ENCODE measurements at places on chromosomes 16 and 17.
A peak's percentile ranks its signal among the peaks of the same experiment; 100 is the strongest.

GRCh38 chr16:19118938-19119431, 5.2 kb downstream of the ITPRIPL2 start:
- no peak for DNase-seq

- no peak for DNase-seq
Measured at GRCh38 chr17:60947100-60947499, 269.4 kb downstream of the BCAS3 start.

GRCh38 chr16:87687998-87688529, 77.7 kb downstream of the KLHDC4 start:
- DNase-seq: no peak

DNA sequence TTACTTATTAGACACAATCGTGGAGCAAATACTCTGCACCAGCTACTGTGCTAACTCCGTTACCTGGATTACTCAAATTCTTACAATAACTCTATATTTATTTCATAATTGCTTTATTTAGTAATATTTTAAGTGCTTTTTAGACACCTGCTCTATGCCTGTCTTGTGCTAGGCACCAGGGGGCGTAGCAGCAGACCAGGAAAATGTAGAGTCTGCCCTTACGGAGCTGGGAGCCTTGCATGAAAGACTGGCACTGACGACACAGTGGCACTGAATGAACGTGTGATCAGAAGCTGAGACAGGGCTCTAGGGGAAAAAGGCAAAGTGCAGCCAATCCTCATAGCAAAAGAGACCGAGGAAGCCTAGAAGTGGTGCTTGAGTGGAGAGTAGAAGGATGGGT, 486.5 kb downstream of the CDH13 start:
- no peak for DNase-seq

DNA sequence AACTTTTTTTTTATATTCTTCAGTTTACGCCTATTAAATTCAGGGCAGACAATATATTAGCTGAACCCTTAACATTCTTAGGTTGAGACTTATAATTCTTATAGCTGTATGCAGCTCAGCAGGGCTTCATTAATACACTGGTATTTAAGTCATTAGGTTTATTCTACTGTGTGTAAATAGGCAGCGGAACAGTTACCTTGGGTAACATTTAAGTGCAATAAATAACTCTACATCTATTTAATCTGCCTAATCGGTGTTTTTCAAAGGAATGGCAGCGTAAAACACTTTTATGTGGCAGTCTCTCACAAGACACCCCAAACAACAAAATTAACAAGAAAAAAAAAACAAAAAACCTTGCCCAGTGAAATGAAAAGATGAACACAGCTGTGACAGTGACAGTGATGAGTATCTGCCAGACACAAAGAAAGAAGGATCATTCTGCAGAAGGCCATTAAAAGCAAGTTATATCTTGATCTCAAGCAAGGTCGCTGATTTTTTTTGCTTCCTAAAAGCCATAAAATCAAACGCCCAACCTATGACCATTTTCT, 32.6 kb downstream of the KCNJ2 start:
- no peak for DNase-seq

- DNase-seq: no peak
Measured at GRCh38 chr17:75637143-75637538, 3.9 kb downstream of the SMIM5 start.

GRCh38 chr17:67024736-67025135, 19.6 kb upstream of the CACNG1 start:
- DNase-seq: no peak

DNA sequence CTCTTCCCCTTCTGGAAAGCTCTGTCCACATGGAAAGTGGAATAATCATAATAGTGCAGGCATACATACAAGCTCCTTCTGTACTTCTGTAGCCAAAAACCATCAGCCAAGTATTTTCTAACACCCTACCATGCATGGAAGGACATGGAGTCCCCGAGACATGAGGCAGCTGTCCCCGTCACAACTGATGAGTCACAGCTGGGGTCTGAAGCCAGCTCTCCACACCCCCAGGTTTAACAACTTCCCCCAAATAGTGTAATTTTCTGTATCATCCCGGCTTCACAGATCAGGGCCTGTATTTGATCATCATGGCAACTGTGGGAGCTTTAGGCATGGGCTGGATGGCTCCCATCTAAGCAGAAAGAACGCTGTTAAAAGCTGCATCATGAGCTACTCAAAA, 16.6 kb downstream of the C16orf96 start:
- DNase-seq: no peak

- no peak for DNase-seq
Measured at GRCh38 chr16:84985079-84986065, 26.0 kb downstream of the ZDHHC7 start.

GRCh38 chr17:75931062-75931461, 9.8 kb downstream of the FBF1 start:
- DNase-seq: no peak

DNA sequence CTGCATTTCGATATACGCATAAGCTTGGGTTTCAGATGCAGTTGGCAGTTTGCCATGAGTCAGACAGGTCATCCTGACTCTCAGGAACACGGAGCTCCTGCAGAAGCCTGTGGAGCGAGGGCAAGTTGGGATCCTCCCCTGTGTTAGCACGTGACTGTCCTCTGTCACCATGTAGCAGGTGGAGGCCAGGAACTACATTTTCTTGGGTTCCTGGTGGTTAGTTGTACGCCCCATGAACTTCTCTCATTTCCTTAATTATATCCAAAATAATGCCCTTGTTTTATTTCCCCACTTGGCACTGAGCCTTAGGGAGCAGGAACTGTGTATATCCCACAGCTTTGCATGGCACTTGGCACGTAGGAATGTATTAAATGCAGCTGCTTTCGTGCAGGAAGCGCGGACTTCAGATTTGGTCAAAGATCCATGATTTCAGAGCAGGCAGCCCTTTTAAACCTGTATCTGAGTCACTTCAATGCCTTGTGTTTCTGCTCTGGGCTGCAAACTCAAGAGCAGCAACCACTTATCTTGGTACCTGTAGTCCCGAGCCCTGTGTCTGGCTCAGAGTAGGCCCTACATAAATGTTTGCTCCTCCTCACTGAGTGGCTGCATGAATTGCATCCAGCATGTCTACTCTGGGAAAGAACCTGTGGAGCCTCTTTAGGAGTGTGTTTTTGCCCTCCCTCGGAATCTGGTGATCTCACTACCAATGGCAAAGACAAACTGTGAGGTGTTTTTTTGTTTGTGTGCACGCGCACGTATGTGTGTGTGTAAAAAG, 428.4 kb downstream of the MAF start:
- DNase-seq: no peak

DNA sequence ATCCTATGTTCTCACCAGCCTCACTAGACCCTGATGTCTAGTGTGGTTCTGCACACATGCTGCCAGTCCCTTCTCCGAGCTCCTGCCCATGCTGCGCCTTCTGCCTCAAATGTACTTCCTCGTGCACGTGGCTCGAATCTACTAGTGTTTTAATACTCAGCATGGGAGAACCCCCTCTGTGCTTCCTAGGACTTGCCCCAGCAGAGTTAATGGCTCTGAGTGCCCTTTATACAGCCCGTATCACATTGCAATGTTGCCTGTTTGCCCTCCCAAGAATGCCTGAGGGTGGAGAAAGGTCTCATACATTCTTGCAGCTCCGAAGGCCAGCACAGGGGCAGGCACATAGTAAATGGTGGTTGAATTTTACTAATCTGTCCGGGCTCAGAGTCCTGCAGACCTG, 190.8 kb upstream of the NLRP1 start:
- DNase-seq: no peak

DNA sequence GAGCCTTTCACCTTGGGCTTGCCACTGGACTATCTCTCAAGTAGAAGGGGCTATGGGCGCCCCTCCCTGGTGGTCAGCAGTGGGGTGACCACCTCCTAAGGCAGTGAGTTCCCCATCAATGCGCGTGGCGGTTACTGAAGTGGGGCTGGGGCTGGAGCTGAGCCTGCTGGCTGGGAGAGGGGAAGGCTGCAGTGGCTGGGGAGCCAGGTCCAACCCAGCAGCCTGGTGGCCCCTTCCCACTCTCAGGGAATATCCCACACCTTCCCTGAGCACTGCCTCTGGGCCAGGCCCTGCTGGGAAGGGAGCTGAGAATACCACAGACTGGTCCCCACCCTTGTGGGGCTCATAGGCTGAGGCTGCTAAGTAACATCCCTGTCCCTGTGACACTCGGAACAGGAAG, 19.8 kb upstream of the MPRIP start:
- no peak for DNase-seq

DNA sequence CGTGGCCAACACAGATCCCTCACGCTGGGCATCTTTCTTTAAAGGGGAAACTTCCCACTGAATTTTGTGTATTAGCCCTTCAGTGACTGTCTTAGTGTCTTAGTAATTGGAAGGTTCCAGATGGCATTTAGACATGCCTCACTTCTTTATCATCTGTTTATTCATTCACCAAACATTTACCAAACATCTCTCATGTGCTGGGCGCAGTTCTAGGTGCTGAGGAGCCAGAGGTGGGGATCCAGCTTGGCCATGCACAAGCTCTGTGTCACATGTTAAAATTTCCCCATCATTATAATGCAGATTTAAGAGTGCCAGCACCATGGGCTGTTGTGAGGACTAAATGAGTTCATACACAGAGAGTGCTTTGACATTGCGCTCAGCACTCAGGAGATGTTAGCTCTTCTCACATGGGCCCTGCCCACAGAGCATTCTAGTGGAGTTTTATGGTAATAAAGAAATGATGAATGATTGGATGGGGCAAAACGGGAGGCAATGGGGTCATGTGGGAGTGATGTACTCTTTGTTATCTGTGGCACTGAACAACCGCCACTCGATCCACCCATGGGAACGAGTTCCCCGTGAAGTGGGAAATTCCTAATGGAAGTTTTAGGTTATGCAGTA, 119.7 kb downstream of the SNX29 start:
- DNase-seq: no peak

- DNase-seq: no peak
Measured at GRCh38 chr17:4247971-4248388, 15.8 kb downstream of the ANKFY1 start.

GRCh38 chr17:60362329-60362728, 29.6 kb downstream of the USP32 start:
- no peak for DNase-seq

DNA sequence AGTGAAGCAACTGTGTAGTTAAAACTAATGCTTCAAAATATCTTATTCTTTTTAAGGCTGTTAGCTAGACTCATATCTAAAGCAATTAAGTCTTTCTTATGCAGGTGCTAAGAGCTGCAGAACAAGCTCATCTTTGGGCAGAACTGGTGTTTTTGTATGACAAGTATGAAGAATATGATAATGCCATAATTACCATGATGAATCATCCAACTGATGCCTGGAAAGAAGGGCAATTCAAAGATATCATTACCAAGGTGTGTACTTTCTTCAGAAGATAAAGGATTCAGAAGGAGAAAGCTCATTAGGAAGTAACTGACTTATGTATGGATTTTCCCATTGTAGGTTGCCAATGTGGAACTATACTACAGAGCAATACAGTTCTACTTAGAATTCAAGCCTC, 23.9 kb downstream of the PTRH2 start:
- no peak for DNase-seq

DNA sequence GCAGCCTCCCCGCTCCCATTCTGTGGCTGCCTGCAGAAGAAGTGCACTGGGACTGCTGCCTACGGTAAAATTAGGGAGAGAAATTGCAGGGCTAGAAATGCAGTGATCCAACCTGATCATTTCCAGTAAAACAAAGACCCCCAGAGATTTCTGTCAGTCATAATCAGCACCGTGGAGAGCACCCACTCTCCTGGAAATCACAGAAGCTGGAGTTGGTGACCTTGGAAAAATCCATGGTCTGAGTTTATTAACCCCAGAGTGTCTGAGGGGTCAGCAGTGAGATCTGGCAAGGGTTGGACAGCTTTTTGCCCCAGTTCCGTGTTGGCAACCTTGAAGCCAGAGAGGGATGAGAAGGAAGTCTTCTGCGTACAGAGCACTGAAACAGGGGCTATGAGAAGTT, 7.8 kb downstream of the SYCE1L start:
- no peak for DNase-seq

- no peak for DNase-seq
Measured at GRCh38 chr17:39606434-39607056, 1.2 kb downstream of the NEUROD2 start.

- peak; percentile 44 for DNase-seq
Measured at GRCh38 chr16:75065149-75065505, 51.5 kb downstream of the LDHD start.

- DNase-seq: peak; percentile 64
Measured at GRCh38 chr17:28547623-28548416, 4.6 kb downstream of the UNC119 start.

- no peak for DNase-seq
Measured at GRCh38 chr16:2610781-2611498, 71.4 kb upstream of the KCTD5 start.

DNA sequence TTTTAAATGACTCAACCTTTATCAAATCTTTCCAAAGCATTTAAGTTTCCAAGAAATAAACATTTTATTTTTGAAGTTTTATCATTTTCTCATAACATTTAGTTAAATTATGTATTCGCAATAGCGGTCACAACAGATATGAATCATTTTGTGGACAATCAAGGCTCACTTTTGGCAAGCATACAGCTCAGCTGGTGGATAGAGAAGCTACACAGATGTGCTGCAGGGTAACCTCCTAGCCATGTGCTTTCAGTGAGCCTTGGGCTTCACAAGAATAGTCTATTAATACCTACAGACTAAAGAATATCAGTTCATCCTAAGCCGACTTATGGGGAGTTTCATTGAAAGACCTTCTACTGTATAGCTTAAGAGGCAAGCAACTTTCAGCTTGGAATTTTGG, 144.8 kb downstream of the MRTFB start:
- DNase-seq: no peak

- no peak for DNase-seq
Measured at GRCh38 chr16:9965079-9965478, 217.1 kb downstream of the GRIN2A start.

GRCh38 chr17:43760254-43760852, 1.8 kb upstream of the SOST start:
- peak; percentile 88 for DNase-seq

- no peak for DNase-seq
Measured at GRCh38 chr16:50515218-50515617, 33.0 kb upstream of the NKD1 start.

GRCh38 chr17:69593351-69593715, 178.8 kb downstream of the MAP2K6 start:
- DNase-seq: no peak

GRCh38 chr17:82930043-82930923, 90.5 kb upstream of the ZNF750 start:
- DNase-seq: no peak

Measured in activated T-cell treated with anti-CD3 and anti-CD28 coated beads, Interleukin-2, amount 50 U/mL, for 1 hour (primary cell).